Vagina (tissue), 2 donors: ENCODE measurements at places on chromosomes 11 and 22.

DNA sequence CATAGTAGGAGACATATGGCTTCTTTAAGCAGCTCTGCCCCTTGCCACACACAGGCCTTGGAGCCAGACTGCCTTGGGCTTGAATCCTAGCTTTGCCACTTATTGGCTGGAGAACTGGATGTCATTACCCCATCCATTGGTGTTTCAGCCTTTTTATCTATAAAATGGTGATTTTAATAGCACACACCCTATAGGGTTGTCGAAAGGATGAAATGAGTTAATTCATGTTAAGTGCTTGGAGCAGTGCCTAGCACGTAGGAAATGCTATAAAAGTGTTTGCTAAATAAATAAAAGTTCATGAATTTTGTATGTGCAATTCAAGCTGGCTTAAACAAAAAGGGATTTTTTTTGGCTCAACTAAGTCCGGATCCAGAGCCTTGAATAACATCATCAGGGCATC, 120.7 kb downstream of the TIMP3 start:
- no peak for DNase-seq

DNA sequence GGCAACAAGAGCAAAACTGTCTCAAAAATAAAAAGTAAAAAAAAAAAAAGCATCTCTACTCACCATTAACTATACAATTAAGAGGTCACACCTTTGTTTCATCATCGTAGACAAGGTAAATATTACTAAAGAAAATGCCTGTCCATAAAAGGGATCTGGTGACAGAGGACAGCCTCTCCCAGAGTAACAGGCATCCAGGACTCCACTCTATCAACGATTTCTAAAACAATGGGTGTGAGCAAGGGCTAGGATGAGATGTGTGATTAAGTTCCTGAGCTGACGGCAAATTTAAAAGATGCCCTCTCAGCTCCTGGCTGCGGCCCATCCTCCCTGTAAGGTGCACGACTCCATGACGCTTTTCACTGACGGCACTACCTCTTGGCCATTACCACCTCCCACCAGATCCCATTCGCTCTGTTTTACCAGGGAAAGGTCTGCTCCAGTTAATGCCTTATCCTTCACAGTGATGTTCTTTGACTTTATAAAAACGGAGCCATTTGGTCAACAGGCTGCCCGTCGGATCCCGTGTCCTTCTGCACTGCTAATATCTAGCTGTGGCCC, 2.3 kb upstream of the TMEM45B start:
- no peak for DNase-seq

GRCh38 chr11:18000760-18001159, 12.1 kb downstream of the SERGEF start:
- DNase-seq = no peak

DNA sequence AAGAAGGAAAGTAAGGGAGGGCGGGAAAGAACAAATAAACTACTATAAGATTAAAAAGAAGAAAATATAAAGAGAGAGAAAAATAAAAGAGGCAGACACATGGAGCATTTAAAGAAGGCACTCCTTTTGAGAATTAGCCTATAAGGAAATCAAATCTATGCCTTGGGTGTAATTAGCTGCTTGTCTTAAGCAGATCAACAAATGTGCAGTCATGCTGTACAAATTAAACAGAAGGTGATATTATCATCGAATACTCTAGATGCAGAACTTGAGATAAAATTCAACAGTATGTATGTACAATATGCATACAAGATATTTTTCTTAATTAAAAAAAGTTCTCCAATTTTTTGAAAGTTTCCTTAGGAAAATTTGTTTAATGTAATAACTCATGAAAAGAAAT, 623.0 kb upstream of the CHORDC1 start:
- DNase-seq = no peak

- no peak for DNase-seq
These were observed 76.2 kb downstream of the GALNT18 start for GRCh38 chr11:11545285-11546275.

- DNase-seq = no peak
These were observed 615 bp downstream of the POLD4 start for GRCh38 chr11:67352546-67353316.

DNA sequence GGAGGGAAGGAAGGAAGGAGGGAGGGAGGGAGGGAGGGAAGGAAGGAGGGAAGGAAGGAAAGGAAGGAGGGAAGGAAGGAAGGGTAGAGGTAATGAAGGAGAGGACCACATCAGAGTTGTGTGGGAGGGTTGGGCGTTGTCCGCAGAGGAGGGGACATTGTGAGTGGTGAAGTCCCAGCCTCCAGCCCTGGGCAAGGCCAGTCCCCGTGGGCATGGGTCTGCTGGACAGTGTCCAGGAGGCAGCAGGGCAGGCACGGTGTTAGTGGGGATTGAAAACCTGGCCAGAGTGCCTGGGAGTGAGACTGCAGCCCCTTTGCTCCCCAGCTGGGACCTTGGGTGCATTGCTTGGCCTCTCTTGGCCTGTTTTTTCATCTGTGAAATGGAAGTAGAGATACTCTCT, 1462.3 kb downstream of the BRD1 start:
- no peak for DNase-seq

DNA sequence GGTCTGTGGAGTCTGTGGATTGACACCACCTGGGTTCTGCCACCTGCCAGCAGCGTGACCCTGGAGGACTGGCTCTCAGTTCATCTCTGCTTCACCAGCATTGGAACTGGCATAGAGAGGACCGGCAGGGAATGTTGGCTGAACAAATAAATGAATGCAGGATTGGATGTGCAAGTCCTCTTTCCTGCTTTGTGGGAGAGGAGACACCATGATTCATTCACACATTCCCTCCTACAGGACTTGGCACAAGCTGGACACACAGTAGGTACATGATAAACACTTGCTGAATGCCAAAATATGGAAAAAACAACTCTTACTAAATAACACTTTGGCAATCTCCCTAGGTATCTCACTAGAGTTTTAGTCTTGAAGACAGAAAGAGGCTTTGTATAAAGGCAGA, 116.6 kb upstream of the NARS2 start:
- no peak for DNase-seq

- no peak for DNase-seq
These were observed 4.0 kb downstream of the SLN start for GRCh38 chr11:107707807-107708206.

DNA sequence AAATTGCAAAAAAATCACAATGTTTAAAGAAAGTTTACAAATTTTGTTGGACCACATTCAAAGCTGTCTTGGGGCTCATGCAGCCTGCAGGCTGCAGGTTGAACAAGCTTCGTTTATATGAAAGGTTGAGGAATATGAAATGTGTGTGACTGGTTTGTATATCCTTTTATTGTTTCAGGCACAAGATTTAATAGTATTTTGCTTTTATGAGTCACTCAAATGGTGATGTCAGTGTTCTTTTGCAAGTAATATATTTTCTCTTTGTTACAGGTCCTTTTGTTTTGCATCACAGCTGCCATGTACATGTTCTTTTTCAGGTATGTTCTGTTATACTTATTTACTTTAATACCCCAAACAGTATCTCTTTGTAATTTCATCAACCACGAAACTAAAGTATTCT, 198.6 kb downstream of the TMEM135 start:
- DNase-seq = no peak

DNA sequence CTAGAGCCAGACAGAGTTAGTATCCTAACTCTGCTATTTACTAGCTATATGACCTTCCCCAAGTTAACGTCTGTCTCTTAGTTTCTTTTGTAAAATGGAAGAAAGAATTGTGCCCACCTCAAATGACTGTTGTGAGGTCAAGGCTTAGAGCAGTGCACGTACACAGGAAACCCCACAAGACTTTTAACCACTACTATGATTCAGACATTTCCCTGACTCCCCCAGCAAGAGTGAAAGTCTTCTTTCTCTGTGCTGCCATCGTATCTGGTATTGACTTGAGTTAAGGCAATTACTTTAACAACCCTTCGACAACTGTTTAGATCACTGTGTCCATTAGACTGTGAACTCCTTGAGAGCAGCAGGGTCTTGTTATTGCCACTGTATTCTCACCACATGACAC, 2.6 kb upstream of the OR52W1 start:
- no peak for DNase-seq

- no peak for DNase-seq
These were observed 43.6 kb downstream of the CACNG2 start for GRCh38 chr22:36659762-36660509.

GRCh38 chr11:12581923-12582322, 92.3 kb upstream of the TEAD1 start:
- no peak for DNase-seq

DNA sequence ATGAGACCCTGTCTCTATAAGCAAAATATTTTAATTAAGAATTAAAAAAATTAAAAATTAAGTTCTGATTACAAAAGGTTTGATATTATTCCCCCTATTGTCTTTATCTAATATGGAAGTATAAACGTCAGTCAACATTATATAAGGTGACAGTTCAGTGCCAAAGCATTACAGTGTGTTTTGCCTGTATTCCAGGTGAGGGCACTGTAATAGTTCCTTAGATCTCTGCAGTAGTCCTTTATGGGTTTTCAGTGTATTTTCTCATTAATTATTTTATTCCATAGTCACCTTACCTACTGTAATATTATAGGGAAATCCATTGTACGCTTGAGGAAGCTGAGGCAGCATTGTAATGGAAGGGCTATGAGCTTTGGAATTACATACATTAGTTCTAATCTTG, 33.0 kb downstream of the FAR1 start:
- no peak for DNase-seq

DNA sequence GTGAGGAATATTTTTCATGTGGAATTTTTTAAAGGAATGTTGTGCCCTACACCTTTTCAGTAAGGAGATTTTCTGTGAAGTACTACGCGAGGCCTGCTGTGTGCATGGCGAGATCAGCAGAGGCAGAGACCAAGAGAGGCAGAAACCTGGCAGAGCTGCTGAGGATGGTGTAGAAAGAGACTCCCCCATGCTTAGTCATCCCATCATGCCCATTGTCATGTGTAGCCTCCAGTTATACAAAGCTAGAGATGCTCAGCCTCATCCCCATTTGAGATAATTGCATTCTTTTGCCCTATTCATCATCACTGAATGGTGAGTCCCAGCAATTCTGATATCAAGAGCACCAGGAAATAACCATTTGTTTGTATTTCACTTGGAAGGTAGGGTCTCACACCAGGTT, 3.0 kb upstream of the MS4A7 start:
- DNase-seq = no peak

DNA sequence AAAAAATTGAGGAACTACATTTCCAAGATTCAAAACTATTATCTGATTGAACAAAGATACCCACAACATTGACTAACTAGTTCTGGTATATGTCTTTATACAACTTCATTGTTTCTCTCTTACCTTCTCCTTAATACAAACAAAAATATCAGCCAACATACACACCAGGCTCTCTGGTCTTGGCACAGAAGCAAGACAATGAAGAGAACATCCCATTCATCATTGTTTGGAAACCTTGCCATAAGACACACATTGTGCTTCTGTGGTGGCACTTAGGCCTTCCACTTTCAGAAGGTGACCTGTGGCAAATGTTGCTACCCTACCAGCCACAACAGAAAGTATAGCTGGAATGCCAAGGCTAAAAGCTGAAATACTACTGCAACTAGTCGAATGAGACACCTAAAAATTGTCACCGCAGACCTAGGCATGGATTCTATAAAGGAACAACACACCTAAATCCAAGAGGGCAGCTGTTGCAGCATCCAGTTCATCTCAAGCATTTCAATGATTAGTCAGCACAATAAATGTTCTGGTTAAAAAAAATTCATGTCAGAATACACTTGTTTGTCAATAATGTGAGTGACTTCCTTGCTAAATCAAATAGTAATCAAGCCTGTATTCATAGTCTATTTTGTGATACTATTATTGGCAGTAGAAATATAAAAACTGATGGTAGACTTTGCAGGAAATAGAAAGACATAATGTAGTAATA, 26.3 kb downstream of the MAP6 start:
- DNase-seq = no peak

GRCh38 chr11:72352859-72353551, 81.3 kb downstream of the CLPB start:
- no peak for DNase-seq

DNA sequence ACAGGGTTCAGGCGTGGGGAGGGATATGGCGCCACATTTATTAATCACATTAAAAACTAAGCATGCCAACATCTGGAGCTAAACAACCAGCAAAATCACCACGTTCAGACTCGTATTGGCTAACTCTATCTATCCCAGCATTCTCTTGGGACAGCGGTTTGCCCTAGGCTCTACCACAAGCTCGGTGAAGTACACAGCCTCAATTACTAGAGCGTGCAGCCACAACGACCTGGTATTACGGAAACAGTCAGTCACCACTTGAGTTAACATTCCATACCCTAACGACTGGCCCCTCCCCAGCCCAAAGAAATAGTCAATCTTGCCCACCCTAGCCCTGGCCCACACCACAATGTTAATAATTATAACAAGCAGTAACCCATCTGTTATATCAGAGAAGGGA, 32.1 kb downstream of the APOL5 start:
- no peak for DNase-seq

- DNase-seq = no peak
These were observed 339.3 kb upstream of the PLET1 start for GRCh38 chr11:112599856-112600533.

DNA sequence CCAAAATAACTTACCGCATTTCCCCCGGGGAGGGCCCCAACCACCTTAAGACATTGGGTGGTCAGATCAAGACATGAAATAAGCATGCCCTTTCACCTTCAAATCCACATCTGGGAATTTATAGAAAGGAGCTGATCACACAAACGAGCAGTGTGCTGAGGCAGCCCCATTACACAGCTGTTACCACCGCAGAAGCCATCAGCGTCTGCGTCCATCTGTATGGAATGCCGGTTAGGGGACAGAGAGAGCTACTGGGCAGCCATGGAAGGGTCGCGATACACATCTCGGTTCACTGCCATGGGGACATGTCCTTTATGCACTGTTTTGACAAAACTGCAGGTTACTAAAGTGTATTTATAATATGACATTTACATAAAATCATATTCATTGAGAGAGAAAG, 105.1 kb upstream of the LMO1 start:
- no peak for DNase-seq

DNA sequence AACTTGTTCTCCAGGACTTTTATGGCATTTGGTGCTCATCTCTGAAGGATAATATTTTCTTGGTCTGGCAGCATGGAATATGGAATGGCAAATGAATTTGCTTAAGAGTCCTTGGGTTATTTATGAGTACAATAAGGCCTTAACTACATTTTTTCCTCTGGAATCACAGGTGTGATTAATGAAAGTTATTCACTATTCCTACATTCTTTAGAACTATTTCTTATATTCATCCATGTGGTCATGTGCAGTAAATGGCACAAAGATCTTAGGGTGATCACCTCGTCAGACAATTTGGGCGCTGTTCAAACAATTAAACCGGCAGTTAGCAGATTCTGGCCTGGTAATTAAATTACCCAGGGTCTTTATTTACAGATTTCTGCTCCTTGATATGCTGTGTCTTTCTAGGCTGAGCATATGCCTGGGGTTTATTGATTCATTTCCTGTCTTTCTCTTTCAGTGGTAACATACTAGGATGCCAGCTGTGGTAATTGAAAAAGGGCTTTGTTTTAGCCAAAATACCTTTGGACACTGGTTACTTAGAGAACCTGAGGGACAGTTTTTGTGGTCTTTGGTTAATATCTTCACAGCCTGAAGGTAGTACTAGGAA, 31.6 kb downstream of the SIK2 start:
- no peak for DNase-seq
